ENCODE measurements at places on chromosomes 7 and 10. TPM values are rescaled to one million over a fixed set of nuclear protein-coding genes. Genes with fewer than 3 reads are reported as not detected.

GRCh38 chr10:117551330-117552155 lies 9.0 kb downstream of the EMX2 start:
- no peak for DNase-seq

DNA sequence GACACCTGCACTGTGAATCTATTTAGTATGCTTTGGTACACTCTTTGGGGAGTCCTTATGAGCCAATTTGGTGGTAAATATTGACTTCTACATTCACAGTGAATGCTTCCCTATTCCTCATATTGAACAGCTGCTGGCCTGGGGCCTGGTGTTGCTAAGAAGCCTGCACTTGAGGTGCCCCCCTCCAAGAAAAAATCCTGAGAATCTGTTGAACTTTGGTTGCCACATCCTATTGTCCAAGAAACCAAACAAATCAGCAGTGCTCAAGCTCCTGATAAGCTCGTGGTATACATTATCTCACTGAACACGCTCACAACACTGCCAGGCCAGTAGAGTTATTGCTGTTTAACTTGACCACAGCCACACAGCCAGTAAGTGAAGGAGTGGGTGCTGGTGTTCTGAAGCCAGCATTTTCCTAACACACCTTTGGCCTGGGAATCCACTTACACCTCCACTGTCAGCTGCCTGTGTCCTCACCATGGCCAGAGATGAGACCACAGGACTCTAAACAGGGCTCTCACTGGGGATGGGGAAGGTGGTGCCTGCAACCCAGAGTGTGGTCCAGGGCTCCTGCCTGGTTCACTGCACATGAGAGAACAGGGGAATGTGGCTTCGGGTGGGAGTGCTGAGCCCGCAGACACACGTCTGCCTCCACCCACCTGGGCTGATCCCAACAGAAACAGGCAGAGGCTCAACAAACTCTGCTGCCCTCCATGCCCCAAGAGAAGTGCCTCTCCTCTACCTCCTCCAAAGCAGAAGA lies 6.7 kb downstream of the DDC start:
- no peak for DNase-seq

- no peak for DNase-seq
These were observed 60.1 kb upstream of the ZPBP start for GRCh38 chr7:50153148-50153547.

- no peak for DNase-seq
These were observed 49.4 kb upstream of the IGFBP3 start for GRCh38 chr7:45970454-45970853.

DNA sequence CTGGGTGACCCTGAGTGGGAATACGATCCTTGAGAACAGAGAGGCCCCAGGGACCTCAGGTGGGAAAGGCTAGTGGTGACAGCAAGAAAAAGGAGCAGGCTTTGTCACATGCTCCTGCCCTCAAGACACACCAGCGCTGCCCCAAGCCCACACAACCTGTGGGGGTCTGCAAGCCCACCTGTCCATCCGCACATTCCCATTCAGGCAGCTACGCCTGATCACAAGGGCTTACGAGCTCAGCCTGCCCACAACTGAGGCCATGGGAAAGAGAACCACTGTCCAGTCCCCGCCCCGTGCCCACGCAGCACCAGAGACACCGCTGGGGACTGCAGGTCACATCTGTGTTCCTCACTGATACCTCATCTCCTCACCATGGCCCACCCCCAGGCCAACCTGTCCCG lies 26.7 kb downstream of the EBF3 start:
- no peak for DNase-seq

Gene SPACDR
- not detected for total RNA-seq

Gene WNT8B
- not detected for total RNA-seq

Gene CALCR
- not detected for total RNA-seq

All from left lobe of liver (tissue), 2 donors.